ENCODE measurements at places on chromosomes 3 and 15.

DNA sequence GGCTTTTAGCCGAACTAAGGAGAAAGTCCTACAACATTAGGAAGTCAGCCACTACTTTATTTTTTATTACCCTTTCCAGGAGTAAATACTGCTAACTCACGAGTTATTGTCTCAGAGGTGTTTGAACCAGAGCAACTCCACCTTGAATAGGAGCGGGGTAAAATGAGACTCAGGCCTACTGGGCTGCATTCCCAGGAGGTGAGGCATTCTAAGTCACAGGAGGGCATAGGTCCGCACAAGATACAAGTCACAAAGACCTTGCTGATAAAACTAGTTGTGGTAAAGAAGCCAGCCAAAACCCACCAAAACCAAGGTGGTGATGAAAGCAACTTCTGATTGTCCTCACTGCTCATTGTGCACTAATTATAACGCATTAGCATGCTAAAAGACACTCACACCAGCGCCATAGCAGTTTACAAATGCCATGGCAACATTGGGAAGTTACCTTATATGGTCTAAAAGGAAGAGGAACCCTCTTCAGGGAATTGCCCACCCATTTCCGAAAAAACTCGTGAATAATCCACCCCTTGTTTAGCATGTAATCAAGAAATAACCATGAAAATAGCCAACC lies 555.9 kb downstream of the IGSF11 start:
- no peak for DNase-seq

- DNase-seq: peak; percentile 17
These were observed 2.8 kb downstream of the SQOR start for GRCh38 chr15:45637552-45638033.

GRCh38 chr3:13497386-13497785 lies 17.3 kb downstream of the HDAC11 start:
- no peak for DNase-seq

GRCh38 chr15:51780636-51781035 lies 29.2 kb downstream of the TMOD2 start:
- DNase-seq: no peak

GRCh38 chr3:7204848-7205156 lies 343.9 kb downstream of the GRM7 start:
- DNase-seq: no peak

Measured in NCI-H446 treated with DMSO at 0.1 percent for 48 hours (cell line).